Heart right ventricle (tissue), 16 donors: ENCODE measurements at places on chromosomes 3 and 15.

GRCh38 chr3:45795882-45796765, at the start of gene SLC6A20:
SLC6A20 (minus strand) TSS chr3:45796536; CDS start chr3:45796419, 117 bp downstream.
- peak within 1 kb of the TSS; percentile 25 for H3K4me3 ChIP-seq
- DNase-seq = no peak
- no peaks in the 10 kb centered on the region for H3K36me3 ChIP-seq
- peaks cover 13% of the 10 kb centered on the region for H3K4me1 ChIP-seq

DNA sequence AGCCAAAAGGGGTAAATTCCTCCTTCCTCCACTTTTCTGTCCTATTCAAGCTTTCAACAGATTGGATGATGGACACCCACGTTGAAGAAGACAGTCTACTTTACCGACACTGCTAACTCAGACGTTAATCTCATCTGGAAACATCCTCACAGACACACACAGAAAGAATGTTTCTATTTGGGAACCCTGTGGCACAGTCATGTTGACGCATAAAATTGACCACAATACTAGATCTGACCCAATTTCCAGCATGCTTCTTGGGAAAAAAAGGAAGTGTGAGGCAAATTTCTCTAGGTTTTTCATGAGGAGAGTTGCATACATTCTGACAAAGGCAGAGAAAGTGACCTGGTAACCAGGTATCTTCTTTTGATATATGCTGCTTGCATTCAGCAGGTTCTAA, 594.1 kb downstream of the FGF12 start:
- no peak overlapping the region for H3K4me3 ChIP-seq
- no peak for DNase-seq
- H3K27me3 ChIP-seq = no peaks in the 10 kb centered on the region

GRCh38 chr15:38111070-38111469, 141.6 kb upstream of the SPRED1 start:
- no peak for DNase-seq
- no peak overlapping the region for H3K27ac ChIP-seq
- no peak overlapping the region for H3K4me3 ChIP-seq
- H3K4me1 ChIP-seq = no peaks in the 10 kb centered on the region
- H3K27me3 ChIP-seq = no peaks in the 10 kb centered on the region

DNA sequence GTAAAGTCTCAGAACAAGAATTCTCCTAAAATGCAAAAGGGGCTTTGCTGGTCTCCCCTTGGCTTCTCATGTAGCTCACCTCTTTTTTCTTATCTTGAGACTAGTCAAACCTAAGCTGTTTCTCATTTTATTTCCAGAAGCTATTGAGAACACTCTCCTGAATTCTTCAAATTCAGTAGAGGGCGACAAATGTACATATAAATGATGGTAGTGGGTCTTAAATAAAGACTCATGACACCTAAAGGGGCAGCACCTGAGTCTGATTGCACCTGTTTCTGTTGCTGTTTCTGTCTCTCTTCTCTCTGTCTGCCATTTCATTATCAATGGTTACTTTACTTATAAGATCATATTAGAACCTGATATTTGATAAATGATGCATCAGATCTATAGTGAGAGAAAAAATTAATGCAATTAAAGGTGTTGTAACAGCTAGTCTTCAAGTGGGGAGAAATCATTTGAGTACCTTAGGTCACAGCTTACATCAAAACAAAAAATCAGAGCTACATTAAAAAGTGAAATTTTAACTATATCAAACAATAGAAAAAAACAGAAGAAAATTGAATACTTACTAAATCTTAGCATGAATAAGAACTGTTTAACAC, 7.0 kb downstream of the ADIPOQ start:
- H3K27ac ChIP-seq = no peak overlapping the region
- H3K4me3 ChIP-seq = no peak overlapping the region
- H3K27me3 ChIP-seq = peaks cover 5% of the 10 kb centered on the region

DNA sequence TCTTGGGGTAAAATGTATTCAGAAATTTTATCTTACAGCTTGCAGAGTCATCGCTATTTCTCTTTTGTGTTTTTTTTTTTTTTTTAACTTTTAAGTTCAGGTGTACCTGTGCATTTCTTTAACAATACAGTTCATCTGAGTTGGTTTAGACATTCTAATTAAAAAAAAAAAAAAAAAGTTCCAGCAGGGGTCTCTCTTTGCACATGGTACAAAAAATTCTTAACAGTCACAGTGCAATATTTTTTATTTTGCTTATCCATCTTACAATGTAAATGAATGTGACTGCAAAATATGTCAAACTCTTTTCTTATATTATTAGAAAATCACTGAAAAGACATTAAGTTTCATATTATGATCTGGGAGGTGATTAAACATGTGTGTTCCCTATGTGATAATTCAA, 47.5 kb upstream of the SLC9A9 start:
- DNase-seq = no peak
- no peak overlapping the region for H3K4me3 ChIP-seq
- no peaks in the 10 kb centered on the region for H3K4me1 ChIP-seq
- H3K27ac ChIP-seq = no peak overlapping the region
- no peaks in the 10 kb centered on the region for H3K27me3 ChIP-seq
- H3K36me3 ChIP-seq = no peaks in the 10 kb centered on the region

DNA sequence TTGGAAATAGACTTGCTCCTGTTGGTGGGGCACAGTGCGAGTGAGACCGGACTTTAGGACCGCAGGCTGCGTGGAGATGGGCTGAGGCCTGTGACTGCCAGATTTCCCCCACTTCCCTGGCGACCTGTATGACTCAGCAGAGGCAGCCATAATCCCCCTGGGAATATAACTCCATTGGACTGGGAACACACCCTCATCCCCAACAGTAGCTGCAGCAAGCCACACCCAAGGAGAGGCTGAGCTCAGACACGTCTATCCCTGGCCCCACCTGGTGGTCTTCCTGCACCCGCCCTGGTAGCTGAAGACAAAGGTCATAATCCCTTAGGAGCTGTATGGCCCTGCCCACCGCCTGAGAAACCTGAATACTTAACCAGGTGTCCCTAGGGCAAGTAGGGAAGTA, 42.6 kb downstream of the DZIP1L start:
- H3K4me1 ChIP-seq = no peaks in the 10 kb centered on the region
- H3K27ac ChIP-seq = no peak overlapping the region
- no peaks in the 10 kb centered on the region for H3K36me3 ChIP-seq
- no peak for DNase-seq
- H3K4me3 ChIP-seq = no peak overlapping the region

DNA sequence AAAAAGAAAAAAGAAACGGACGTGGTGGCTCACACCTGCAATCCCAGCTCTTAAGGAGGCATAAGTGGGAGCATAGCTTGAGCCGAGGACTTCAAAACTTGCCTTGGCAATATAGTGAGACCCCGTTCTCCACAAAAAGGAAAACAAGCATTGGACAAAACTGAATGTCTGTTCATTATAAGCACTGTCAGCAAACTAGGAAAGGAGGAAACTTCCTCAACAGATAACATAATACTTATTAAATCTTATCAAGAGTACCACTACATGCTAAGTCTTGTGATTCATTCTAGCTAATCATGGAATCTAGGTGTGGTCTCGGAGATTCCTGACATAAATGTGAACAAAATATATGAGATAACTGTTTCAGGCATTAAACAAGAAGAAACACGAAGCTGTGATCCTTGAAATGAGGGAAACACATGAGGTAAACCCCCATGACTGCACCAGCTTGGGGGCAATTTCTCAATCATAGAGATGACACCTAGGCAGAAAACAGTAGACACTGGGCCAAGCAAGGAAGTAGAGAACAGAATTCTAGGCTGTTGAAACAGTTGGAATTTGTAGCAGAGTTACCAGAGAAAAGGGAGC, 33.3 kb downstream of the TRPM7 start:
- H3K27ac ChIP-seq = no peak overlapping the region
- H3K27me3 ChIP-seq = no peaks in the 10 kb centered on the region
- peaks cover 87% of the 10 kb centered on the region for H3K36me3 ChIP-seq

- no peaks in the 10 kb centered on the region for H3K27me3 ChIP-seq
- H3K4me1 ChIP-seq = no peaks in the 10 kb centered on the region
- no peaks in the 10 kb centered on the region for H3K36me3 ChIP-seq
- no peak overlapping the region for H3K27ac ChIP-seq
- H3K4me3 ChIP-seq = no peak overlapping the region
Measured at GRCh38 chr15:91634179-91634578, 219.3 kb upstream of the SLCO3A1 start.

GRCh38 chr3:171461525-171461917, 1.3 kb upstream of the TNIK start:
- H3K27me3 ChIP-seq = no peaks in the 10 kb centered on the region
- peak overlapping the region; percentile 87 for H3K27ac ChIP-seq
- peaks cover 18% of the 10 kb centered on the region for H3K4me1 ChIP-seq
- H3K4me3 ChIP-seq = peak overlapping the region; percentile 72
- no peaks in the 10 kb centered on the region for H3K36me3 ChIP-seq

DNA sequence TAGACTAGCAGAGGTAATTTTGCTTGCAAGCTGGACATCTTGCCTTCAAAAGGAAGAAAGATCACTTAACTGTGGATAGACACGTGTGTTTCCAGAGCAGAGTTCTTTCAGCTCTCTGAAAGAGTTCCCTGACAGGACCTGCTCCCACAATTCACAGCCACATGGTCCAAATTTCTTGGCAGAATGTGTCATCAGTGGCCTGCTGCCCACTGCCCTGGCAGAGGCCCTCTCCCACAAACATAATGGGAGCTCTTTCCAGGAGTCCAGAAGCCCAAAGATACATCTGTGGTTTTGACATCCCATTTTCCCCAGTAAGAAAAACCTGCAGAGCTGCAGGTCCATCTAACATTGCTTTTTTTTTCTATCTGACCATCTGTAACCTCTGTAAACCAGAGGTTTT, 48.3 kb downstream of the SERPINI1 start:
- H3K27ac ChIP-seq = peak overlapping the region; percentile 22

DNA sequence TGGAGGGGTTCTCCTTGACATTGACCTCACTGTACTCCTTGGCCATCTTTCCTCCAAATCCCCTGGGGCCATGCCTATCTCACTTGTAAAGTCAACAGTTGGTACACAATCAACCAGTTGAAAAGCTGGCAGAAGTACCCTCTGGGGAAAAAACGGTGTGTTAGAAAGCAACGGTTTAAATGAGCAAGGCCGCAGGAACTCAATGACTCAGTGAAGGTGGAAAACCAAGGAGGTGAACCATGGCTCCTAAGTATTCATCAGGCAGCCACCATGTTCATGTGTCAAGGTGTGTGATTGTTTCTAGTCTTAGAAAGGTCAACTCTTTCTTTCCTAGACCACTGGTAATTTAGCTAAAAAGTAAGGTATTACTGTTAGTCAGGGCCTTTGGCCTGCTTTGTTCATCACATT, 130.9 kb upstream of the SATB1 start:
- no peak overlapping the region for H3K27ac ChIP-seq
- DNase-seq = no peak

- H3K27ac ChIP-seq = peak within 1 kb of the TSS; percentile 88
- H3K27me3 ChIP-seq = peaks cover 32% of the 10 kb centered on the region
- H3K4me1 ChIP-seq = peaks cover 17% of the 10 kb centered on the region
- peak; percentile 59 for DNase-seq
- peak within 1 kb of the TSS; percentile 58 for H3K4me3 ChIP-seq
Measured at GRCh38 chr3:25427942-25428788, at the start of gene RARB. RARB (plus strand) TSS chr3:25428263; CDS start chr3:25428732, 469 bp downstream.

DNA sequence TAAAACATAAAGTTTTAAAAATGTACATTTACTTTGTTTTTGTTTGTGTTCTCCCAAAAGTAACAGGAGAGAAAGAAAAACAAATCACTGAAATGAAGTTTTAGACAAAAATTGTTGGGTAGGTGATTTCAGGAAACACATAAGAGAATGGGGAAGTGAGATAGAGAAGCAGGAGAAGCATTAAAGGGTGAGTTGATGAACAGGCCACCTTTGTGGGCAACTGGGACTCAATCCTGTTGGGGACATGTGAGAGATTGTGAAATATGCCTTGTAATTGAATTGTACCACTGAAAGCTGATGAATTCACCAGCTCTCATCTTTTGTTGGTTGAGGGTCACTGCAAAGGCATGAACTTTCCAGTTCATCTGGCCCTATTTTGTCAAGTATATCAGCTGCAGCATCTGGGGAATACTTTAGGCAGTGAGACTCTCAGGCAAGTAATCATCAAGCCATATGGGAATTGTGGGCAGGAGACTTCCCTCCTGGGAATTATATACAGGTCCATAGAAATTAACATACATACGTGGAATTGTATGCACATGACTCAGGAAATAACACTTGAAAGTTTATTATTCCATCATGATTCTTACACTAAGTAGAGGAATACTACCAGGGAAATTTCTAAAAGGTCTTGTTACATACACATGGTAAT, 181.0 kb downstream of the ZBBX start:
- no peaks in the 10 kb centered on the region for H3K27me3 ChIP-seq
- H3K27ac ChIP-seq = no peak overlapping the region
- peaks cover 3% of the 10 kb centered on the region for H3K4me1 ChIP-seq
- no peak overlapping the region for H3K4me3 ChIP-seq
- no peaks in the 10 kb centered on the region for H3K36me3 ChIP-seq
- DNase-seq = no peak

- no peaks in the 10 kb centered on the region for H3K4me1 ChIP-seq
- no peaks in the 10 kb centered on the region for H3K36me3 ChIP-seq
- no peak overlapping the region for H3K27ac ChIP-seq
- no peaks in the 10 kb centered on the region for H3K27me3 ChIP-seq
- H3K4me3 ChIP-seq = no peak overlapping the region
Measured at GRCh38 chr3:87120881-87121280, 106.2 kb upstream of the CHMP2B start.

DNA sequence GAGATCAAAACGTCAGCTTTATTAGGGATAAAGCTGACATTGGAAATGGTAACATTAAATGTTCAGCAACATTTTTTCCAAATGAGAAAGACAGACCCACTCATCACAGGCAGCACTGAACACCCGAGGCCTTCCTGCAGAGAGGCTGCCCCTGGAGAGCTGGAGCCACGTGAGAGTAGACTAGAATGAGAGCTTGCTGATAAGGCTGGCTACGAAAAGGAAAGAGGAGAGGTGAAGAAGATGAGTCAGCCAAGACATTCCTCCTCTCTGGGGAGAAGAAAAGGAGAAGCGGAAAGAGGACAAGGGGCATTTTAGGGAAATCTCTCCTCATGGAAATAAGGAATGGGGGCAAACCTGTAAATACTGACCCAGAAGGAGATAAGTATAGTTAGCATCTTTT, 7.3 kb downstream of the CYP19A1 start:
- no peak overlapping the region for H3K4me3 ChIP-seq
- H3K27me3 ChIP-seq = no peaks in the 10 kb centered on the region
- DNase-seq = no peak
- H3K4me1 ChIP-seq = peaks cover 57% of the 10 kb centered on the region
- H3K27ac ChIP-seq = no peak overlapping the region

DNA sequence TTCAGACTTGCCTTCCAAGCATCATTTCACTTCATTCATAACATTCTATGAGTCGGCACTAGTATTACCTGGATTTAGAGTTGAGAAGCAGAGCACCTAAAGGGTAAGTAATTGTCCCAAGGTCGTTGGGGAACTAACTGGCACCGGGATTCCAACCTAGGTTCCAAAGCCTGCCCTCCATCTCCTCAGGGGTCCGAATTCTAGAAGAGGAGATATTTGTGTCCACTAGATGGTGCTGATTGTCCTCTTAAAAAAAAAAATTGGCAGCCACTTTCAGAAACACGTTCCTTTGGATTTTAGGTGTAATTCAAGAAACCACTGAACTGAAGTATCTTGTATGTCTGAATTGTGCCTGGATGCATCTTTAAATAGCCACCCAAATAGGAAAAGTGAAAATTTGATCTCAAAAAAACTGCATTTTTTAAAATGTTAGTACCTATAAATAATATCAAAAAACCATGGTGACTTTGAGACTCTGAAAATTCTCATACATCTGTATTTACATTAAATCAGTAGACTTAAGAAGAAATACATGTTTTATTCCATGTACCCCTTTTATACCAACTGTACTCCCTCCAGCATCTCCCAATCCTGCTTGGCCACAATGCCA, 3.9 kb upstream of the FSIP1 start:
- peaks cover 51% of the 10 kb centered on the region for H3K4me1 ChIP-seq
- no peaks in the 10 kb centered on the region for H3K27me3 ChIP-seq
- no peak overlapping the region for H3K4me3 ChIP-seq
- no peaks in the 10 kb centered on the region for H3K36me3 ChIP-seq
